ENCODE measurements at places on chromosomes 7 and 10. TPM values are rescaled to one million over a fixed set of nuclear protein-coding genes. Genes with fewer than 3 reads are reported as not detected.

The OGDHL gene
- not detected for total RNA-seq

The RBAK gene
- total RNA-seq: 14.4 TPM

The ASAH2 gene
- total RNA-seq: 2.0 TPM

The SMKR1 gene
- 1.1 TPM for total RNA-seq

The FAM25G gene
- not detected for total RNA-seq

The CHN2 gene
- total RNA-seq: 0.74 TPM
